Brain pericyte (primary cell): ENCODE measurements at places on chromosomes 2 and 18.

DNA sequence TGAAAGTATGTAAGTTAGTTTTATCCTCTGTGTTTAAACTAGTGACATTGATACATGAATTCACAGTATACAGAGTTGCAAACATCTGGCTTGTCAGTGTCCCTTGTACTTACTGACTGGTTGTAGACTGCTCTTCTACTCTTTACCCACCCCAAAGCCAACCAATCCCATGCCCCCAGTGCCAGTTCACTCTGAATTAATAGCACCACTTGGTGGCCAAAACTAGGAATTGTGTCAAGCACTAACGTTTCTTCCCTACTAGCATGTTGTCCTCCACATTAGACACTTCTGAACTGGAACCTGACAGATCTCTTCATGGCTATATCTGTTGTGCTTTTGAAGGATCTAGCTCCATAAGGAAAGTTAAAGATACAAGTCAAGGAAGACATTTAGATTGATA lies 27.2 kb upstream of the OTX1 start:
- no peak for DNase-seq

GRCh38 chr2:86027922-86028765 lies 77.5 kb downstream of the POLR1A start:
- DNase-seq: no peak

- DNase-seq: no peak
Observed at GRCh38 chr2:165634282-165634681, 159.8 kb downstream of the GALNT3 start.

DNA sequence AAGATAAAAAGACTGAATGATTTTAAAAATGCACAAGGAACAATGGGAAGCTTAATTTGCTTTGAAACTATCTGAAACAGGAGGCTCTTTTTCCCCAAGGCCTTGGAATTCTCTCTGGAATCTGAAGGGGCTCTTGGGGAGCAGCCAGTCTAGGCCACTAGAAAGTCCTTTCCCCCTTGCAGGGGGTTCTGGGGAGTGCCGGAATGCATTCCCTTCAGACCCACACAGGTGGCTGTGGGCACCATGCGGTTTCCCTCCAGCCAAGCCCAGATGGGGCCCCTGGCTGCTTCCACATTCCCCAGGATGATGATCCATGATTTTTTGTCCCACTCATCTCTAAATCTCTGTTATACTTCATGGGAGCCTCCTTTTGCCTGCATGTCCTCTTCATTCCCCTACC lies 10.7 kb downstream of the GPR45 start:
- no peak for DNase-seq

DNA sequence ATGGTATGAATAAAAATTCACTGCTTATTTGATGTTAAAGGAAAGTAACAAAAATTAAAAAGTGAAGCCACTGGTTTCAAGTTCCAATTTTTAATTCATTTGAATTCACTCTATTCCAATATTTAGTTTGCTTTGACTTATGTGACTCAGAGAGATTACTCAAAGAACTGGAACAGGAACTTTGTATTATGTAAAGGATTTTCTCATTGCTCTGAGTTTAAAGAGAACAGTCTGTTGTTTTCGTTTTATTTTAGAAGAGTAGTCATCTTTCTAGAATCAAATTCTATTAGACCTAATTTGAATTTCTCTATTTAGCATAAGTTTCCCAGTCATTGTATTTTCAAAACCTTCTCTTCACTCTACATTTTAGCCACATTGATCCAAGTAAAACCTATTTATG lies 300.1 kb upstream of the SLC8A1 start:
- DNase-seq: no peak

DNA sequence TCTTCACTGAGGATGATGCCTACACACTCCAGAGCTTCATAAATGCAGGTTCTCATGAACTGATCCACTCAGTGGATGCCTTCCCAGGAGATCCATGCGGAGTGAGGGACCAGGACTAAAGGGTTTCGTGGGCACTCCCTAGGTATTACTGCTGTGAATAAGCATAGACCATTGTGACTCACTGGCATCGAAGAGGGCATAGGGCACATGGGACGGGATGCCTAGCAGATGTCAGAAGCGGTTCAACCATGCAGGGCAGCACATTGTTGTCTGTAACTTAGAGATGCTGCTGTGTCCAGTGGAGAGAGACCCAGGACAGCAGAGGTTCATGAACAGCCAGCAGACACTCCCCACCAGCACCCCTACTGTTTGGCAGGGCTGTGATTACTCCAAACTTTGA lies 17.2 kb downstream of the GKN2 start:
- no peak for DNase-seq

DNA sequence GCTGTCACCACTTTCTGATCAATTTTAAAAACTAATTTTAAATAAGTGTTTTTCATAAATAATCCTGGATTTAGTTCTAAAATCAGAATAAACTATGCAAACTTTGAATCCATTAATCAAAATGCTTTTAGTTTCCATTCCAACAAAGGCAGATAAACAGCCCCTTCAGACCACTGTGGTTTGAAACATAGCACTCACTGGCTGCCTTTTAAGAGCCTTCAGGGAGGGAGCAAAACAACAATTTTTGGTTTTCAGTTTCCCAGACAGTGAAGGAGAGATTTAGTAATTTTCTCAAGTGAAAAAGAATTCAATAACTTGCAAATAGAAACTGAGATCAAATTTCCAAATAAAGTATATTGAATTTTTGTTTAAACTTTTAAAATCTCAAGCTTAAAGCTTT lies 46.1 kb downstream of the CDK15 start:
- DNase-seq: no peak

GRCh38 chr2:202426751-202427150 lies 50.6 kb downstream of the BMPR2 start:
- no peak for DNase-seq

DNA sequence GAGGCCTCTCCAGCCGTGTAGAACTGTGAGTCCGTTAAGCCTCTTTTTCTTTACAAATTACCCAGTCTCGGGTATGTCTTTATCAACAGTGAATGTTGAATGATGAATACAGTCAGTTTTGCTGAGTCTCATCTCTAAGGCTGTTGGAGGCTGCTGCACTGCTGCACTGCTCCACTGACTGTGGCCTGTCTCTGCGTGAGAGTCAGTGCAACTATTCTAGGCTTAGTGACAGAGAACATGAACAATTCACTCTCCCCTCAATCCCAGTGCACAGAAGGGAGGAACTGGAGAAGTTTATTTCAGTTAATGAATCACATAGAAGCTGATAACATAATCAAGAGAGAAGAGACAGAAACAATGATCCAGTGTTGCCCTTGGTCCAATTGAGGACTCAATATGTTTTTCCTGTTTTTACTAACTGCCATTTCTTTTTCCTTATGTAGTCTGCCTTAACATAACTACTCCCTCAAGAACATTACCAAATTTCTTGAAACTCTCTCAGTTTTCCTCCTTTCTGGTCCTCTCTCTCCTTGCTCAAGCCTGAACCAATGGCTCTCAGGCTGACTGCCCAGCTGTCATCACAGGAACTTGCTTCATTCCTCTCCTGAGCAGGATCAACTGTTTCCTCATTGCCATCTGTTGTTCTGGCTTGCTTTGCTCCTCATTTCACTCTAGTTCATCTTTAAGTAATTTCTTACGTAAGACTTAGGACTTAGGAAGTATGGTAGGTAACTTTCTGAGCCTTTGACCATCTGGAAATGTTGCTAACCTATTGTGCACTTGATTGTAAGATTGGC lies 483.2 kb downstream of the METTL4 start:
- DNase-seq: no peak

DNA sequence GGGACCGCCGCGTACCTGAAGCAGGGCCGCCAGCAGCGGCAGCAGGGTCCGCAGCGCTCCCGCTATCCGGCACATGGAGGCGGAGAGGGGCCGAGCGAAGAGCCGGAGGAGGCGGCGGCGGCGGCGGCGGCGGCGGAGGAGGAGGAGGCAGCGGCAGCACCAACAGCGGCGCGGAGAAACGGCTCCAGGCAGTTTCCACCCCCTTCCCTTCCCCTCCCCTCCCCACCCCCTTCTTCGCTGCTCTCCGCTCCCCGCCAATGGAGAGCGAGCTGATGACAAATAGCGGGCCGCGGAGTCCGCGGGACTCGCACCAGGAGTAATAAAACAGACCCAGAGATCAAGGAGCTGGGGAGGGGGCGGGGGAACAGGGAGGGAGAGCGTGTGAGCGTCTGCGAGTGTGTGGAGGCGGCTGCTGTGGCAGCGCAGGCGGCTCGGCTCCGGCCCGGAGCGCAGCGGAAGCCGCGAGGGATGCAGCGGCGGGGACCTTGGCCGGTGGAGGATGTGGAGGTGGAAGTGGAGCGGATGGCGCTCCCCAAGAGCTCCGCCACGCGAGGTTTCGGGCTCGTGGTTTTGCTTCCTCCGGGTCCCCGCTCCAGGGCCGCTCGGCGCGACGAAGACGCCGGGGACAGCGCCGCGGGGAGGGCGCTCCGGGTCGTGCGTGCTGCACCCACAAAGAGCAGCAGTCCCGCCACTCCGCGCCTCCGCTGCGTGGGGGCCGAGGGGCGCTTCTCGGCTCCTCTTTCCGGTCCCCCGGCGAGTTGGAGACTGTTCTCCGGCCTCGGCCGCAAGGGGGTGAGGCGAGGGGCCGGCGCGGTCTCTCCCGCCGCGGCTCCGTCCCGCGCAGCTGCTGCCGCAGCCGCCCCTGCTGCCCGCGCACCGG lies at the start of gene CDH2:
TSS of gene CDH2 (minus strand) at position 183 of the 880 bp plus-strand sequence. CDS start at position 75, 108 bp downstream.
- peak; percentile 44 for DNase-seq

GRCh38 chr2:41910126-41910525 lies 137.7 kb upstream of the PKDCC start:
- no peak for DNase-seq

- no peak for DNase-seq
Observed at GRCh38 chr2:134441153-134441863, 187.4 kb downstream of the MGAT5 start.

GRCh38 chr2:229456091-229456490 lies 185.0 kb upstream of the PID1 start:
- DNase-seq: no peak

DNA sequence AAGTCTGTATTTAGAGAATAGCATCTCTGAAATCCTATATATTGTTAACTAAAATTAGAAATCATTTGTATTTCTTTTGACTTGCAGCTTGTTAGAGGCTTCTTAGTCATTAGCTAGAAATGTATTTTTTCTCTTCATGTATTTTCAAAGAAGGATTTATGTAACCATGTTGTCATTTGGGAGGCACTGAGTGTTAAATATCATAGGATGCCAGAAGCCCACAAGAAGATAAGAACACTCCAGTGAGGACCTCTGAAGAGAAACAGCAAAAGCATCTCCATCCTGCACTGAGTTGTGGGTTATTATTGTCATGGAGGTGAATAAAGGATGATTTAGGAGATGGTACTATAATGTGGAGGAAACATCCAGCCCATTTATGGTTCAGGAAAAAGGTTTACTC lies 93.5 kb downstream of the UBE2E3 start:
- no peak for DNase-seq

- no peak for DNase-seq
Observed at GRCh38 chr2:177239932-177240630, 24.4 kb downstream of the NFE2L2 start.

GRCh38 chr2:47070920-47071824 lies 83.9 kb downstream of the STPG4 start:
- no peak for DNase-seq

DNA sequence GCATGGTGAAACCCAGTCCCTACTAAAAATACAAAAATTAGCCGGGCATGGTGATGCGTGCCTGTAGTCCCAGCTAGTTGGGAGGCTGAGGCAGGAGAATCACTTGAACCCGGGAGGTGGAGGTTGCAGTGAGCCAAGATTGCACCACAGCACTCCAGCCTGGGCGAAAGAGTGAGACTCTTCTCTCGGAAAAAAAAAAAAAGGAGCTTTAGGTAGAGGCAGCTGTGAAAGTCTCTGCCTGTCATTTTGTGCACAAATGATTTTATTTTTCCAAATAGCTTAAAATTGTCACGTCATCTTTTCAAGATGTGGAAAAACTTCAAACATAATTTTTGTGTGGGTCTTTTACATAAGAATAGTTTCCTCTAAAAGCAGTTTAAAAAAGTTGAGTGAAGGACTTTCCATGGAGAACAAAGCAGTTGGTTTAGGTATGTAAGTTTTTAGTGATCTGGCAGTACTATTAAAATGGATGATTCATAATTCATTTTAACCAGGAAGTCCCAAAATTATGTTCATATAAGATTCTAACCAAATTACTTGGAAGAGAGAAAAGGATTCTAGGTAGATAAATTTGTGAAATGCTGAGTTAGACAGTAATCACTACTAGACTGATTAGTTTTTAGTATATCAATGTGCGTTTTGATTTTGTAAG lies 11.5 kb downstream of the CCNYL1 start:
- no peak for DNase-seq

- peak; percentile 52 for DNase-seq
Observed at GRCh38 chr2:179106676-179107428, 56.9 kb upstream of the CCDC141 start.

DNA sequence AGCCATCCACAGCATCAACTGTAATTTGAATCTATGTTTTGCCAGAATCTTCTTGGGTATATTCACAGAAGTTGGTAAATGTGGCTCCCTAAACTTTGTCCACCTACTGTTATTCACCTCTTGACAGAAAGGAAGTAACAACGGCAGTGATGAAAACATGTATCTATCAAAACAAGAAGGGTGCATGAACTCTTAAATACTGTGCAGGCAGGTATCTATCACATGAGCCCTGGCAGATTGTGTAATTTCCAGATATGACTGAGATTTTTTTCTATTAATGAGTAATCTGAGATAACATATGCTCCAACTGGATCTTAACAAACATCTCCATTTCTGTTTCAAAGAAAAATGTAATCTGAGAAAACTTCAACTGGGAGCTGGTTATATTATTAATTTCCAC lies 36.6 kb downstream of the SFT2D3 start:
- DNase-seq: no peak
